Muscle of back (tissue), 13 donors: ENCODE measurements at places on chromosomes 6 and 20.

GRCh38 chr6:36650848-36651478 is 27.6 kb upstream of the CDKN1A start:
- DNase-seq = no peak

DNA sequence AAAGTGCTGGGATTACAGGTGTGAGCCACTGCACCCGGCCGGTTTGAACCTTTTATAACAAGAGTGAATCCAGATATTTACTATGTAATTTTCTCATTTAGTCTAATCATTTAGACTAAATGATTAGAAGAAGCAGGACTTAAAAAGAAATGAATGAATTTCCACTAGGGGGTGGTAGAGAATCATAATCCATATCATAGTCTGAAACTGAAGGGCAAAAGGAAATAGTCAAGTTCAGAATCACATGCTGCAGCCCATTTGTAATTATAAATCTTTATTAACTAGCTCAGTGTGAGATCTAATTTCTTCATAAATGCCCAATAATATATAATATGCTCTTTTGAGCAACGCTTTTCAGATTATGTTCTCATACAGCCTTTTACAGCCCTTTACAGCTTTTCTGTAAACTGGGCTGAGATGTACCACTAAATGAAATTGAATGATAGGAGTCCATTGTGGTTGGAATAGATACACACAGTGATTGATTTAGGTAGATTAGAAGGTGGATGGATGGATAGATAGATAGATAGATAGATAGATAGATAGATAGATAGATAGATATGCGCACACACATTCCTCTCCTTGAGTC is 31.8 kb downstream of the PSMB9 start:
- DNase-seq = peak; percentile 80

DNA sequence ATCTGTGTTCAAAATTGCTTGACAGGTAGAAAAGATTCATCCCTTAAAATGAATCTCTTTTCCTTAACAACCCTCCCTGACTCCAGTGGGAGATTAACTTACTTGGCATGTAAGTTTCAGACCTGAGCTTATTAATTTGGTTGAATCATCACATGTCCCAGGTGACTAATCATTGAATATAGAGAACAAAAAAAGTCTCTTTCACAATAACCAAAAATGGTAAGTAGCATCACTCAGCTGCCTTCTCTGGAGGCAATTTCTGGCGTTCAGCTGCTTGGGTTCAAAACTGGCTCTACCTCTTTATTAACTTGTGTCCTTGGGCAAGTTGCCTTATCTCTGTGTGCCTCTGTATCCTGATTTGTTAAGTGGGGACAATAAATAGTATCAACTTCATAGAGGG is 2.9 kb downstream of the C6orf141 start:
- DNase-seq = no peak

DNA sequence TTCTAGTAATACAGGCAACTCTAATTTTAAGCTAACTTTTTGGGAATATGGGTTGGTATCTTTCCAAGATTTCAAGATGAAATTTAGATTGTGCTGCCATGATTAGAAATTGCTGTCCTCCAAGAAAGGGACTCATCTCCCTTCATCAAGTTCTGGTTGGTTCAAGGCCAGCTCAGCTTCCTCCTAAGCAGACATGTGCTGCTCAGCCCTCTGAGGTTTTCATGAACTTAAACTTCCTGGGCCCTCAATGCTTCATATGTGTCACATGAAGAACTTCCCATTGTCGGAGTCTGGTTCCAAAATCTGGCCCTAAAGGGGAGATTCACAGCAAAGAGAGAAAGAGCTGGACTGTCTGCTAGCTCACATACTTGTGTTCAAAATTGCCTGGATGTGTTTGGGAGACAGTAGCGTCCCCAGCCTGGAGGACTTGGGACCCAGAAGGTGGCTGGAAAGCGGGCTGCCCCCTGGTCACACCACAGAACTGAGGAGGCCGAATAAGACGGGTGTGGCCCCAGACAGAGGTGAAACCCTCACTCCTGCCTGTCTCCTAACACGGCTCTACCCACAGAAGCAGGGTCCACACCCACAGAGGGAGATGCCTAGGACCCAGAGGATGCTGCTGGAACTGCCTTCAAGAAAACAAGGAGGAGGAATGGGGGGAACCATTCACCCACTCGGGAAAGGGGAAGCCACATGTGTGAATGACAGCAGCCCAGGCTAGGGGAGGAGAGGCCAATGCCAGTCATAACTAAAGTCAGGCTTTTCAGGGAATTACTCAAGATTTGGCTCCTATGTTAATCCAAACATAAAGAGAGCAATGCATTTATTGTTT is 54.3 kb upstream of the GPR31 start:
- DNase-seq = no peak

GRCh38 chr6:15293674-15294073 is 47.8 kb downstream of the JARID2 start:
- no peak for DNase-seq

DNA sequence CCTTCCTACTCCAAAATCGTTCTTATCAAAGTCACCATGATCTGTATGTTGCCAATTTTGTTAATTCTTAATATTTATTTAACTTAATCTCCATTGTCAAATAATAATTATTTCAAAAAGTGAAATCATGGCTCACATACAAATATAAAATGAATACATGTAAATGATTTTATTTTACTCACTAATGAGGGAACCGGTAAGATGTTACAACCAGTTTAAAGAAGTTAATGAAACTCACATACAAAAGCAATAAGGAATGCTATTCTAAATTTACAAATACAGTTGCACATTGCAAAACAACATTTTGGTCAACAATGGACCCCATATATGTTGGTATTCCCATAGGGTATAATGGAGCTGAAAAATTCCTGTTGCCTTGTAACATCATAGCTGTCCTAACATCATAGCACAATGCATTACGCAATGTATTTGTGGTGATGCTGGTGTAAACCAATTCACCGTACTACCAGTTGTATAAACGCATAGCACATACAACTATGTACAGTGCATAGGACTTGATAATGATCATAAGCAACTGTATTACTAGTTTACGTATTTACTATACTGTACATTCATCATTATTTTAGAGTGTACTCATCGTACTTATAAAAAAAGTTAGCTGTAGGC is 6.5 kb upstream of the SLC22A16 start:
- DNase-seq = no peak

- DNase-seq = no peak
Observed at GRCh38 chr20:64205611-64206026, 41.4 kb downstream of the MYT1 start.

- no peak for DNase-seq
Observed at GRCh38 chr6:157909282-157909664, 72.4 kb upstream of the SYNJ2 start.

- DNase-seq = no peak
Observed at GRCh38 chr6:44249082-44249748, 2.3 kb downstream of the HSP90AB1 start.

- no peak for DNase-seq
Observed at GRCh38 chr6:119067091-119067490, 11.4 kb downstream of the FAM184A start.

GRCh38 chr20:10171864-10172751 is 46.5 kb upstream of the SNAP25 start:
- no peak for DNase-seq

GRCh38 chr6:125498606-125499005 is 196.8 kb upstream of the HDDC2 start:
- no peak for DNase-seq

- no peak for DNase-seq
Observed at GRCh38 chr20:41173791-41174341, 36.5 kb downstream of the PLCG1 start.

GRCh38 chr20:63234693-63235398 is 859 bp upstream of the BIRC7 start:
- DNase-seq = no peak

DNA sequence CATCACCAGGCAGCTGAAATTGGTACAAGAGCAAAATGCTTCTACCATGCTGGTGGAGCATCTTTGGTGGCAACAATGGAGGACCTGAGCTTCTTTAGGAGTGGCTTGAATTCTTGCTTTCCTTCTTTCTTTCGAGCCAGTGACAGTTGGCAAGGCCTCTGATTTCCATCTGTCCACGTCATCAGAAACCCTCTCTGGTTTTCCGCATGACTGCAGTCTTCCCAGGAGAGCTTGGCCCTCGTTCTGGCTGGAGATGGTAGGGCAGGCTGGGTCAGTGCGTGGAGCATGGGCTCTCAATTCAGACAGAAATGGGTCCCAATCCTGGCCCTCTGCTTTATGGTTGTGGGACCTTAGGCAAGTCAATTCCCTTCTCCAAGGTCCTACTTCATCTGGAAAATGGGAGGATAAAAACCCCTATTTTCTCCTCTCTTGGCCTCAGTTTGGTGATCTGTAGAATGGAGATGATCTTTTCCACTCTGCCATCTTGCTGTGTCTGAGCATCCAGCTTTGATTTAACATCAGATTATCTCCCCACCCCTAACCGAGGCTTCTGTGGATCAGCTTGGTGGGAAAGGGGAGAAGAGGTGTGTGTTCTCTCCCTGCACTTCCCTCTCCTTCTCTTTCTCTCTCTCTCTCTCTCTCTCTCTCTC is 3.6 kb upstream of the BPIFB1 start:
- DNase-seq = no peak

GRCh38 chr20:57573894-57574293 is 13.0 kb downstream of the PCK1 start:
- no peak for DNase-seq

GRCh38 chr6:99838607-99839006 is 155.4 kb downstream of the MCHR2 start:
- no peak for DNase-seq

GRCh38 chr20:11362450-11362849 is 555.2 kb upstream of the BTBD3 start:
- no peak for DNase-seq

- no peak for DNase-seq
Observed at GRCh38 chr20:8837396-8837795, 231.5 kb upstream of the PLCB4 start.

DNA sequence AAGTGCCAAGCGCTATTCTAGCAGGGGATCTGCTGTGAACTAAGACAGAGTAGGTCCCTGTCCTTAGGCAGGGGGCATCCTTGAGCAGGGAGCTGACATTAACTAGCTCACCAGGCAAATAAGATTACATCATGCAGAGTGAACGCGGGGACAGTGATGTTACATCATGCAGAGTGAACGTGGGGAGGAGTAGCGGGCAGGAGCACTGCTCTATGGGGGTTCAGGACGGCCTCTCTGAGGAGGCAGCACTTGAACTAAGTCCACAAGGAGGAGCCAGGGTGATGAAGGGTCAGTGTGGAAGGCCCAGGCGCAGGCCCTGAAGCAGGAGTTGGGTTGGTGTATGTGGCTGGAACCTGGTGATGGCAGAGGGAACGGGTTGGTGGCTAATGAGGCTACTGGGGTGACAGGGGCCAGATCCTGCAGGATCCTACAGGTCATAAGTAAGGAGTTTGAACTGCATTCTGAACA is 38.7 kb downstream of the KAT14 start:
- no peak for DNase-seq

- DNase-seq = no peak
Observed at GRCh38 chr6:123636282-123636681, 468 bp downstream of the TRDN start.

DNA sequence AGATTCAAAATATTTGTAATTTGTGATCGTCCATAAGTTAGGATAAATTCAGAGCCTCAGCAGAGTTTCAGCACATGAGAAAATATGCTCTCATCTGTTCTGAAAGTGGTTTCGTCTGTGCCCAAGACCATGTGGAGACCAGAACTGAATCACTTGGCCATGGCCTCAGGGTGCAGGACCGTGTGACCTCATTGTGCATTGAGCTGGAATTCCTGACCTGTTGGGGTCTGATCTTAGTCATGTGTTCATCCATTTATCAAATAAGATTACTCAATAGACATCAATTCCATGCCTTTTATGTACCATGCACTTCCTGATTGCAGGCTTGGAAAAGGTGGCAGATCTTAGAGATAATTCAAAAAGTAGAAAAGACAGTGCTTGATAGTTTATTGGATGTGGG is 680.5 kb downstream of the QKI start:
- DNase-seq = no peak

- DNase-seq = no peak
Observed at GRCh38 chr6:130152908-130153510, 69.7 kb downstream of the SAMD3 start.

- DNase-seq = no peak
Observed at GRCh38 chr20:8633366-8633765, 435.5 kb upstream of the PLCB4 start.

GRCh38 chr6:111632468-111633247 is 27.0 kb upstream of the TRAF3IP2 start:
- DNase-seq = no peak

- DNase-seq = no peak
Observed at GRCh38 chr20:34876406-34877282, at the start of gene ACSS2. TSS of gene ACSS2 (plus strand) at chr20:34876612. CDS start at chr20:34876646, 34 bp downstream.

DNA sequence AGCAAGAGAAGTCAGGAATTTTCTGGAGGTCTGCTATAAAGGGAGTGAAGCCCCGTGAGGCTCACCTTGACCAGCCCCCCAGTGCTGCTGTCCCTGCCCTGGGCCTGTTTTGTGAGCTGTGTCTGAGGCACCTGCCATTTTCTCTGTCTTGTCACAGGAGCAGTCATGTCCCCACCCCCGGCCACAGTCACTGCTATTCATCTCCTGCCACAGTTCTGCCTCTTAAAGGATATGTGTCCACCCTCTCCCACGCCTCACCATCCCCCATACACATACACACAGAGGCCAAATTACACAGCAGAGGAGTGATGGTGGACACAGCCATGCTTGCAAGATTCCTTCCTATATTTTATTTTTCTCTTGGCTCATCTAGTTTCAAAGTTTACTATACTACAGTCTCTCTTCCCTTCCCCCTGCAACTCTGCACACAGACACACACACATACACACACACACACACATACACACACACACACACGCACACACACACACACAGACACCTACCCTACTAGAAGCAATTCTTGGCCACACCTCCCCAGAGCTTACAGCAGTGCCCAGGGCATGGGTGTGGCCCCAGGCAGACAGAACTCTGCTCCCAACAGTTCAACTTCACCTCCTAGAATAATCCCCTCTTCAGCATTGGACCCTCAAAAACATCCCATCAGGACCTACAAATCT is 68.7 kb upstream of the TAB2 start:
- DNase-seq = no peak

GRCh38 chr6:129754750-129755149 is 44.8 kb upstream of the ARHGAP18 start:
- DNase-seq = peak; percentile 53

GRCh38 chr20:10919396-10920140 is 245.8 kb upstream of the JAG1 start:
- peak; percentile 59 for DNase-seq

- peak; percentile 22 for DNase-seq
Observed at GRCh38 chr6:151443911-151444621, 7.9 kb downstream of the RMND1 start.

DNA sequence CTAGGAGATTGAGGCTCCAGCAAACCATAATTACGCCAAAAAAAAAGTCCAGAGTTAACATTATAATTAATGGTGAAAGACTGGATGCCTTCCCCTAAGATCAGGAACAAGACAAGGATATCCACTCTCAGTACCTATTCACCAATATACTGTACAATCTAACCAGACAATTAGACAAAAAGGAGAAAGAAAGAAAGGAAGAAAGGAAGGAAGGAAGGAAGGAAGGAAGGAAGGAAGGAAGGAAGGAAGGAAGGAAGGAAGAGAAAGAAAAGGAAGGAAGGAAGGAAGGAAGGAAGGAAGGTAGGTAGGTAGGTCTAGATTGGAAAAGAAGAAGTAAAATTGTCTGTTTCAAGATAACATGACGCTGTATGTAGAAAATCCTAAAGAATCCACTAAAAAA is 50.7 kb downstream of the TASP1 start:
- DNase-seq = no peak

- DNase-seq = no peak
Observed at GRCh38 chr6:163419413-163420288, 5.1 kb downstream of the QKI start.
